ENCODE measurements at places on chromosomes 16 and 17.

DNA sequence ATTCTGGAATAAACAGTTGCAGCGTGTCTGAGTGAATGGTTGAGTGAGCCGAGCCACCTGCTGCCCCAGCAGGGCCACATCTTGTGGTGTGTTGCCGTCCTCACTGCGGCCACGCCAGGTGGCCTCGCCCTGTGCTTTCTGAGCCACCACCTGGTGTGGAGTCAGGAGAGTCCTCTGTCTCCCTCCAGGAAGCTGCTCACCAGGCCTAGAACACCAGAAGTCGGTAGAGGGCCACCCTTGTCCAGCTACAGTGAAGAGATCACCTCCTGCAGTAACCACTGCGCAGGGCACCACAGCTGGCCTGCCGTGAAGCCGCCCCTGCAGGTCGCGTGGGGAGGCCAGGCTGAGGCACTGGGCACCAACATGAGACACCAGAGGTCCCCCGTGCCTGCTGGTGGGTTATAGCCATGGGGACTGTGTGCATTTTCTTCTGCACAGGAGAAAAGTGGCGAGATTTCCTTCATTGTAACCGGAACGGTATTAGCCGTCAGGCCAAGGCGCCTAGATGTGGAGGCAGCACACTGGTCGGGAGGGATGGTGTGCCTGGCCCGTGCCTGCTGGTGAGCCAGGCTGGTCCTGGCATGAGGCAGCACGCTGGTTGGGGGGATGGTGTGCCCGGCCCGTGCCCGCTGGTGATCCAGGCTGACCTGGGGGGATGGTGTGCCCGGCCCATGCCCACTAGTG lies 28.9 kb upstream of the FOXK2 start:
- no peak for DNase-seq

- DNase-seq: peak; percentile 85
Observed at GRCh38 chr17:81241648-81242420, 2.7 kb downstream of the NDUFAF8 start.

DNA sequence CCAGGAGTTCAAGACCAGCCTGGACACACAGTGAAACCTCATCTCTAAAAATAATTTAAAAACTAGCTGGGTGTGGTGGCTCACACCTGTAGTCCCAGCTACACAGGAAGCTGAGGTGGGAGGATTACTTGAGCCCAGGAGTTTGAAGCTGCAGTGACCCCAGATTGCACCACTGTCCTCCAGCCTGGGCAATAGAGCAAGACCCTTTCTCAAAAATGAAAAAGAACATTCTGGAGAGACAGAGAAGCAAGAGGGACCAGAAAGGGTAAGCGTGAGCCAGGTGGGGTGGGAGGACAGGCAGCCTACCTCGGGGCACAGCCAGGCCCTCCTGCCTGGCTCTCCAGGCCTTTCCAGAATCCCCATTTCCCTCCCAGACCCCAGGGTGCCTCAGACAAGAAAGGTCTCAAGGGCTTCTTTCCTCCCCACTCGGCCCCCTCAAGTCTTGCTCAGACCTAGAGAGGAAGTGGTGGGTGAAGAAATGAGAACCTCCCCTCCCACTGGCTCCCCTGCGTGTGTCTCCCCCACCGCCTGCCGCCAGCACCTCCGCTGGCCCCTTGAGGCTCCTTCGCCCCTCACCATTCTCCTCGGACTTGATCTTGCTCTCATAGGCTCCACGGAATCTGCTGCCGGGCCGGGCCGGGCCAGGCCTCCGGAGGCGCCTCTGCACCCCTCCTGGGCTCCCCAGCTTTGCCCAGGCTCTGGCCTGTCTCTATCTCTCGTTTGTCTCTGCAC lies 503 bp downstream of the C16orf54 start:
- DNase-seq: peak; percentile 83

DNA sequence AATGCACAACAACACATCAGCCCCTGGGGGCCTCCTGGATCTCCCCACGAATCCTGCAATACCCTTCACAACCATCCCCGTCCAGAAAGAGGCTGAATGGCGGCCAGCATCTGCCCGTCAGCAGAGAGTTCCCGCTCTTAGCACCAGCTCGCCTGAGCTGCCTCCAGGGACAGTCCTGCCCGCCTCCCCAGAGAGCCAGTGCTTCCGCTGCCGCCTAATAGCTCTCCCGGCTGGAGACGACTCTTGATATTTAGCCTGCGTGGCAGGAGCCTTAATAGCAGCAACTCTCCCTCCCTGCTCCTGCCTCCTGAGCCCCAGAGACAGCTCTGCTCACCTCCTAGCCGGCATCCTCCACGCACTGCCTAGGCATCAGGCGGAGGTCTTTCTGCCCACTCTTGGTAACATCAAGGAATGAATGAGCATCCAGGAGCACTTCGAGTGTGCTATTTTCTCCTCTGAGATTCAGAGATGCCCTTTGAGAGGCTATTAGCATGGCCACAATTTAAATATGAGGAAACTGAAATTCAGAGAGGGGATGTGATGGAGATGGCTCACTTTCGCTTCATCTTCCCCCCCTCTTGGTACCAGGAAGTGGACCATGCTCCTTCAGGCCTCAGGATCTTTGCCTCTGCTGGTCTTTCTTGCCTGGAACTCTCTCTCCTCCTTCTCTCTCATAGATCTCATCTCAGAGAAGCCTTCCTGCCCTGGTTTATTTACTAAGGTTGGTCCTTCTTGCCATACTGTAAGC lies 67.9 kb downstream of the RAI1 start:
- DNase-seq: no peak

DNA sequence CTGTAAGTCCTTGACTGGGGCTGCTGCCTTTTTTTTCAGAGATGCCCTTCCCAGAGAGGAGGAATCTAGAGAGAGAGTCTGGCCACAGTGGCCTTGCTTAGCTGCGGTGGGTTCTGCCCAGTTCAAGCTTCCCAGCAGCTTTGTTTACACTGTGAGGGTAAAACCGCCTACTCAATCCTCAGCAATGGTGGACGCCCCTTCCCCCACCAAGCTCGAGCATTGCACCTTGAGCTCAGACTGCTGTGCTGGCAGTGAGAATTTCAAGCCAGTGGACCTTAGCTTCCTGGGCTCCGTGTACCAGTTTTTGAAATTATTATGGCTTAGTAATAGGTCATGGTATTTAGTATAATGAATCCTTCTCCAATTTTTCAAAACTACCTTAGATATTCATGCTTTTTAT lies 395.4 kb downstream of the NPIPA7 start:
- DNase-seq: no peak

- no peak for DNase-seq
Observed at GRCh38 chr17:46943501-46944393, 20.8 kb downstream of the GOSR2 start.

DNA sequence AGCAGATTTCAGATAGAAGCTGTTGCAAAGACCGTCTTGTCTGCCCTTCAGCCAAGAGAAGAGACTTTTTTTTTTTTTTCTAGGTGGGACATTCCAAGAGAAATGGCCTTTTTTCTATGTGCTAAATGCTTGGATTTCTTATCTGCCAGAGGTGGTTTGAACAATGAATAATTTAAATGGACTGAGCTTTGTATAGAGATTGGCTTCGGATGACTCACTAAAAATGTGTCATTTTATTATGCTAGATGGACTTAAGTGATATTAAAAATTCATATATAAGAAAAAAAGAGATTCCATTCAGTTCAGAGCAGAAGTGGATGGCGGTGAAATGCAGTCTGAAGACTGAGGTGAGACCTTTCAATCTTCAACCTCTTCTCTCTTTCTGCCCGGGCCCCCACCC lies 58.4 kb downstream of the MEAK7 start:
- DNase-seq: no peak

- no peak for DNase-seq
Observed at GRCh38 chr16:66923866-66924265, 1.5 kb downstream of the RRAD start.
